ENCODE measurements at places on chromosomes 3 and 15.

GRCh38 chr15:41474436-41474835 is 19.2 kb upstream of the ITPKA start:
- no peak for DNase-seq

DNA sequence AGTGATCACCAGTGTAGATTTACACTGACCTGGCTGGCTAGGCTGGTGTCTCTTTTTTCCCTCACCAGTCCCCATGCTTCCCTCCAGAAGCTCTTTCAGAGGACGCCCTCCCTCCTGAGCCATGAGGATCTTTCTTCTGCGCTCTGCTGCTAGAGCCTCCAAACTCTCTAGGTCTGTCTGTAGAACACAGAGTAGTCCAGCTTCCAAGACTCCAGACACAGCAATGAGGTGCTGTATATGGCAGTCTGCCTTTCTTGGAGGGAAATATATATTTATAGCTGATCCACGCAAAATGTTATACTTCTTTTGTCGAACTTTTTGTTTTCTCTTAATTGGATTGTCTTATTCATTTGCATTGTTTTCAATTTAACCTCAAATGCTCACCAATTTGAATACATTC is 1121.8 kb downstream of the ROBO2 start:
- DNase-seq: no peak

- peak; percentile 61 for DNase-seq
These were observed 80.7 kb upstream of the GSK3B start for GRCh38 chr3:120174811-120175539.

DNA sequence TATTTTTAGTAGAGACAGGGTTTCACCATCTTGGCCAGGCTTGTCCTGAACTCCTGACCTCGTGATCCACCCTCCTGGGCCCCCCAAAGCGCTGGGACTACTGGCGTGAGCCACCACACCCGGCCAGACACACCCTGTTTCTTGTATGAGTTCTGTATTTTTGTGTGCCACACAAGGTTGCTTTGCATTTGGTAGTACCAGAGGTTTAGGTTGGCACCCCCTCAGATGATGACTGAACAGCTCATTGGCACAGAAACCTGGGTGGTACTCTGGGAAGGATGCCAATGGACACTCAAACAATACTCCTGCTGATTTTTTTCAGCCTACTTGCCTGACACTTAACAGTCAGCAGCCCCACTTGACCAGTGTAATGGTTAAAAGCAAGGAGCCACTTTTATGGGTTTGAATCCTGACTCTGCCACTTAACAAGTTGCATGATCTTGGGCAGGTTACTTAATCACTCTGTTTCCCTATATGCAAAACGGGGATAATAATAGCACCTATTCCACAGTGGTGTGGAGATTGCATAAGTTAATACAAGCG is 39.2 kb upstream of the BCL2A1 start:
- DNase-seq: peak; percentile 75

- DNase-seq: no peak
These were observed 5.0 kb upstream of the UACA start for GRCh38 chr15:70768257-70768883.

Data from M059J (cell line).